ENCODE measurements at places on chromosomes 3 and 15.

DNA sequence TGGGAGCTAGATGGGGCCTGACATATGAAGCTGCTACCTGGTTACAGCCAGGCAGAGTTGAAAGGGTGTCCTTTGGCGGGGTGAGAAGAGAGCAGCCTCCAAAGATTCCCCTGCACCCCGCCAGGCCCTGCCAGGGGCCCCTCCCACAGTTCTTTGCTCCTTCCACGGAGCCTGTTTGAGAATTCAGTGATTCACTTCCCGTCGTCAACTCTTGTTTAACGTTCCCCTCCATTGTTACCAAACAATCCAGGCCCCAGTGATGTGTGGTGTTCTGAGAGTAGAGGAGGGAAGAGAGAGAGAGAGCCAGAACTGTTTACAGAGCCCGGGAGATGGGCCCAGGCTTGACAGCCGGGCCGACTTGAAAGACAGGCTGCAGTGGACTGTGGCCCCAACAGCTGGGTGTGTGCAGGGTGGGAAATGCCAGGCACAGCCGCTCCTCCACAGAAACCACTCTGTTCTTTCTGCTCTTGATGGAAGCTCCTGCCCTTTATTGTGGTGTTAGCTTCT, 81.5 kb downstream of the SMAD3 start:
- no peak for DNase-seq

- DNase-seq: no peak
Observed at GRCh38 chr3:34351882-34352777, 553.7 kb downstream of the PDCD6IP start.

DNA sequence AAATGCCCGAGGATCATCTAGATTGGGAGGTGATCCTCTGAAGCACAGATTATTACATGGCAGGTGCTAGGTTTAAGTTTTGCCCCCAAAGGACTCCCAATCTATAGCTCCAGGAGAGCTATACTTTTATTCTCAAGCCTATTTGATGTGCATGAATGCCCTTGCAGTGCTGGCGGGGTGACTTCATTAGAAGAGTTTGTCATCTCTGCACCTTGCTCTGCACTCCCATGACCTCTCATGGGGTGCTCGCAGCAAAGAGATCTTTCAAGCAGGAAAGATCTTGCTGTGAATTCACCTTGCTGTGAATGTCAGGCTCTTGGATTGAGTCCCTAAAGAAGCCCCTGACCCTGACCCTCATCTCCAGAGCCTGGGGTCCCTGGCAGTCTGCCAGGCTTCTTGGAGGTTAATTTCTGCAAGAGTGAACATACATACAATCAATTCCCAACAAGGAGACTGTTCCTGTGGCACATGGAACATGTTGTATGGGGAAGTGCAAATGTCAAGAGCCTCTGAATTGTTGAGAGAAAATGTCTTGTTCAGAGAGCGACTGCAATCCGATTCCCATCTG, 45.9 kb downstream of the FAM43A start:
- no peak for DNase-seq

DNA sequence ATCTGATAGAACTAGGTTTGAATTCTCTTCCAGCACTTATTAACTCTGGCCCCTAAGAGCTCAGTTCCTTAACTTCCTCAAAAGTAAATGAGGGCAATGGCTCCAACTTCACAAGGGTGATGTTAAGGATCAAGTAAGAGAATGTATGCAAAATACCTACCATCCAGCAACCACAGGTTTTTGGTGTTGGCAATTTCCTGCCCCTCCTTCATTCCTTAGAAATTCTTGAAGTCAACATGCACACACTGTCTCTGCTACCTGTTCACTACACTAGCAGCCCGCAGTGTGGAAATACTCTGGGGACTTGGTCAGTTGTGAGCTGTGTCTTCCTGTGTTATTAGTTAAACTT, 5.0 kb downstream of the ZBED2 start:
- no peak for DNase-seq

- no peak for DNase-seq
Observed at GRCh38 chr3:20573175-20573574, 387.2 kb upstream of the SGO1 start.

GRCh38 chr3:103818800-103819199, 1384.0 kb downstream of the ZPLD1 start:
- DNase-seq: no peak

DNA sequence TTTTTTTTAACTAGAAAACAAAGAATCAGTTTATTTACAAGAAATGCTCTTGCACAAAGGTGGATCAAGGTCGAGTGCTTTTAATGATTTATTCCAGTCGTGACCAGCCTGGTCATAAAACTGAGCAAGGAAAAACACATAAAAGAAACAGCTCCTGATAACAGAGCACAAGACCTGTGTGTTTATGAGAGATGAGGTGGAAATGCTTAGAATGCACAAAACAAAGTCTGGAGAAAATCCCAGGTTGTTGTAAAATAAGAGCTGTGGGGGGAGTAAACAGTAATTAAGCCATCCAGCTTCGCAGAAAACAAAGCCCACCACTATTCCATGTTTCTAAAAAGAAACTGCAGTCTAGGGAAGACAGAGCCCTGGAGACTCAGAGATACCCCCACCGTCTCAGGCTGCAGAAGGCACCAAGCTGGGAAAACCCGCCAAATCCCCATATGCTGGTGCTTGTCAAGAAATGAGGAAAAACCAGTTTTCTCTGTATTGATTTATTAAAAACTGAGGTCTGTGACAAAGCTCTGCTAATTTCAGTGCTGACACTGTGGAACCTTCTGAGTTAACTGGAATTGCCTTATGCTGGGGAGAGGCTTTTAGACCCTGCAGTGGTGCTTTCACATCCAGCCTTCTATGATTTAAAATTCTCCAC, 139.3 kb downstream of the ADAMTS17 start:
- no peak for DNase-seq

GRCh38 chr15:50653156-50653743, 33.3 kb downstream of the TRPM7 start:
- no peak for DNase-seq

All from adrenal gland (tissue), 19 donors.